CD4-positive, alpha-beta T cell treated with Interleukin-1 beta for 1 hour (primary cell): ENCODE measurements at places on chromosomes 2 and 18.

GRCh38 chr18:74063023-74063422 is 84.6 kb downstream of the FBXO15 start:
- DNase-seq, result no peak

DNA sequence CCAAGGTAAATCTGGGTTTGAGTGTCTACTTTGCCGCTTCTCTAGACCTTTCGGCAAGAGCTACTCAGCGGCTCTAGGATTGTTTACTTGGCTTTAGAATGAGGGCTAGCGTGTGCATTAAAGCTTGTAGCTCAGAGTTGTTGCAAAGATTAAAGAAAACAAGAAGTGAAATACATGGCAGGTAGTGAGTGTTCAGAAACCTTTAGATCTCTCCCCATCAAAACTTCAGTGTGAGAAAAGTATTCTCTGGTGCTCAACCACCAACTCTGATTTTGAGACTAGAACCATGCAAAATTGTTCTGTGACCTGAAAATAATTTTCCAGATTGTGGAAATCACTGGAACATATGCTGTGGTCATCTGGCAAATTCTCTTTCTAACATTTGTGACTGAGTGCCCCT is 512.0 kb downstream of the CMPK2 start:
- DNase-seq, result no peak

- DNase-seq, result no peak
These were observed 608.0 kb downstream of the SUCLG1 start for GRCh38 chr2:83851066-83851465.

GRCh38 chr2:80054346-80054675 is 250.2 kb downstream of the LRRTM1 start:
- no peak for DNase-seq

DNA sequence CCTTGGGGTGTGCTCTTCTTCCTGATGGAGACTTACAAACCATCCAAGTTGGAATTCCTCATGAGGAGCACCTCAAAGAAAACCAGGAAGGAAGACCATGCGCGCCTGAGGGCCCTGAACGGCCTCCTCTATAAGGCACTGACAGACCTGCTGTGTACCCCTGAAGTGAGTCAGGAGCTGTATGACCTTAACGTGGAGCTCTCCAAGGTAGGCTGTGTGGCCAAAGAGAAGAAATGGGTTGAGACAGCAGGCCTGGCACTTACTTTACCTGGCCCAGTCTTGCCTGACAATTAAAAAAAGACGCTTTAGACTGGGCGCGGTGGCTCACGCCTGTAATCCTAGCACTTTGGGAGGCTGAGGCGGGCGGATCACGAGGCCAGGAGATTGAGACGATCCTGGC is 3.1 kb downstream of the RBFA start:
- DNase-seq, result no peak

DNA sequence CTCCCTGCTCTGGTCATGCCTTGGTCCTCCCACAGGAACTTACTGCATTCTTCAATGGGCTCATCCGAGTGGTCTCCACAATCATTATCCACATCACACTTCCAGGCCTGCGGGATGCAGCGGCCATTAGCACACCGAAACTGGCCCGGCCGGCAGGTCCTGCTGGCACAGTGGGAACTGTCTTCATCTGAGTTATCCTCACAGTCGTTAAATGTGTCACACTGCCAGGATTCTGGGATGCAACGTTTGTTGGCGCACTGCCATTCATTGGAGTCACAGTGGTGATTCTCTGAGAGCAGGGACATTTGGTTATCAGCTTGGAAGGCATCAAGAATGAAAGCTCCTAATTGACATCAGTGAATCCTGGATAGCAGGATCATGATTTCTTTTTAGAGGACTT is 104.5 kb downstream of the DHRS9 start:
- DNase-seq, result no peak

GRCh38 chr18:6601241-6601640 is 128.3 kb upstream of the ARHGAP28 start:
- DNase-seq, result no peak

DNA sequence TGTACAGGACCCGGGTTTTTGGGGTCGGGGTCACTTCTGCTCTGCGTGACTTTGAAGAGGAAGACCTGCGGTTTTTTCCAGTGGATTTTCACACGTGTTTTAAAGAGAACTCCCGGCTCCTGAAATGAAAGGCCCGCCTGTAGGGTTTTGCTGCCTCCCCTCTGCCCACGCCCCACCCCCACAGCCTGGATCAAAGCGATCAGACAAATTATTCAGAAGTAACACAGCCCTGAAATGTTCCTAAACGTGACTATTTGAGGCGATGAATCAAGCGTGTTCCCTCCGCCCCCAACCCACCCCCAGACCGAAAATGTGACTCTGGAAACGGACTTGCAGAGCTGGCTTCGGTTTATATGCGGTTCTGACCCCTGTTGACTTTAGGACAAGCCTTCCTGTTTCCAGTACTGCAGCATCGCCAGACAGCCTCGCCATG is 28.7 kb upstream of the SMIM21 start:
- DNase-seq, result no peak
